Activated CD8-positive, alpha-beta memory T cell treated with anti-CD3 and anti-CD28 coated beads for 1 hour (primary cell): ENCODE measurements at places on chromosomes 6 and 20.

- DNase-seq: no peak
Measured at GRCh38 chr6:72530152-72530551, 91.7 kb upstream of the KCNQ5 start.

GRCh38 chr20:31837896-31838397, 7.5 kb downstream of the FOXS1 start:
- no peak for DNase-seq

- DNase-seq: no peak
Measured at GRCh38 chr6:4849226-4850022, 73.2 kb downstream of the CDYL start.

GRCh38 chr6:168299541-168300511, 19.8 kb downstream of the DACT2 start:
- DNase-seq: no peak

- no peak for DNase-seq
Measured at GRCh38 chr6:1800845-1801244, 191.1 kb downstream of the FOXC1 start.

DNA sequence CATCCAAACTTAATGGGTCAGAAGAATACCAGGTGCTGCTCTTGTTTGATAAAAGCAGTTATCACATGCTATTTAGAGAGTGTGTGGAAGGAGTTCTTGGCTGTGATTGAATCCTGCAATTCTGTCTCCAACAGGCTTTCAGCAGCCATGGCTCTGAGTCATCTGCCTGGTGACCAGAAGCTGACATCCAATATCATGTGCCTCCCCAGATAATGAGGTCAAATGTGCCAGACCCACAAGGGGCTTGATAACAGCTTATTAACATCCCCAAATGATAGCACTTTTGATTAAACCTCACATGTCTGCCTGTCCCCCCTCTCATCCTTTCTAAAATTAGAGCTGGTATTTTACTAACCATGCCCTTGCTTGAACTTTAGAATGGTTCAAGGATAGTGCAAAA, 175.7 kb upstream of the PLN start:
- no peak for DNase-seq

GRCh38 chr20:8073024-8073832, 53.7 kb upstream of the TMX4 start:
- no peak for DNase-seq

DNA sequence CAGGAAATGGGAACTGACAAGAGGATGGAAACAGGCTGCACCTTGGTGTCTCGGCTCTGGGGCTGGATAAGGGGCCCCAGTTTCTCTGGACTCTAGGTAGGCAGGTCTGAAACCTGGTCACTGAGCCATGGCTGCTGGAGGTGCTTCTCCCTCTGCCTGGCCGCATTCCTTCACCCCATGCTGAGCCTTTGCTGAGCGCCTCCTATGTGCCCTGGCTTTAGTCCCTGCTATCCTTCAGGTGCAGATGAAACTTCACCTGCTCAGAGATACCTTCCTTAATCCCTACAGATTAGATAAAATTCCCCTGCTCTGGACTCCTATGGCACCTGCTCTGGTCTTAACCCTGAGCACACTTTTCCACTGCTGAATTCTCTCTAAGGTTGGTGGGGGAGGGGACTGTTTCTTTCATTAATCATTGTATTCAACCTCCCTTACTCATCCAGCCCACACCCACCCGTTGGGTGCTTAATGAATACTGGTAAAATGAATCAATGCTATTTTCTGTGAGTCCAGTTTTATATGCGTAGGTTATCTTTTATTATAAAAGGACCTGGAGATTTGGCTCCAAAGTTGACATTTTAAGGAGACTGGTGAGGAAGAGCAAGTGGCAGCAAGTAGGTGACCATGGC, 19.3 kb downstream of the MYLK4 start:
- DNase-seq: no peak

DNA sequence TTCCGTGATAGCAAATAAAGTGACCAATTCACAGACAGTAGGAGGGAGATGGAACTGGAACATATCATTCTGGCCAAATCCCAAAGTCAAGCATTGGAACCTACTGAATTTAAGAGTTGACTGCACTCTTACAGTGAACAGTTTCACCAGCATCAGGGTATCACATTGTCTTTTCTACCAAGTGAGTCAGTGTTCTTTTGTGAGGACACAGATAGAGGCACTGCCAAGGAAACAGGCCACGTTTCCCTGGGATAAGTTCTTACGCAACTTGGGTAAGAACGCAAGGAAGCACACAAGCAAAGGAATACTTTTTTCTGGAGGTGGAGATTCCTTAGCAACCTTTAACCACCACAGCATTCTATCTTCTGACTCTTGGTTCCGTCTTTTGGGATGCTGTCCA, 28.6 kb upstream of the ENPP5 start:
- DNase-seq: no peak

GRCh38 chr6:151481786-151482185, 12.0 kb upstream of the CCDC170 start:
- DNase-seq: no peak
